Activated naive CD8-positive, alpha-beta T cell treated with anti-CD3 and anti-CD28 coated beads, Interleukin-2, amount 50 U/mL, for 24 hours (primary cell): ENCODE measurements at places on chromosomes 2 and 18.

DNA sequence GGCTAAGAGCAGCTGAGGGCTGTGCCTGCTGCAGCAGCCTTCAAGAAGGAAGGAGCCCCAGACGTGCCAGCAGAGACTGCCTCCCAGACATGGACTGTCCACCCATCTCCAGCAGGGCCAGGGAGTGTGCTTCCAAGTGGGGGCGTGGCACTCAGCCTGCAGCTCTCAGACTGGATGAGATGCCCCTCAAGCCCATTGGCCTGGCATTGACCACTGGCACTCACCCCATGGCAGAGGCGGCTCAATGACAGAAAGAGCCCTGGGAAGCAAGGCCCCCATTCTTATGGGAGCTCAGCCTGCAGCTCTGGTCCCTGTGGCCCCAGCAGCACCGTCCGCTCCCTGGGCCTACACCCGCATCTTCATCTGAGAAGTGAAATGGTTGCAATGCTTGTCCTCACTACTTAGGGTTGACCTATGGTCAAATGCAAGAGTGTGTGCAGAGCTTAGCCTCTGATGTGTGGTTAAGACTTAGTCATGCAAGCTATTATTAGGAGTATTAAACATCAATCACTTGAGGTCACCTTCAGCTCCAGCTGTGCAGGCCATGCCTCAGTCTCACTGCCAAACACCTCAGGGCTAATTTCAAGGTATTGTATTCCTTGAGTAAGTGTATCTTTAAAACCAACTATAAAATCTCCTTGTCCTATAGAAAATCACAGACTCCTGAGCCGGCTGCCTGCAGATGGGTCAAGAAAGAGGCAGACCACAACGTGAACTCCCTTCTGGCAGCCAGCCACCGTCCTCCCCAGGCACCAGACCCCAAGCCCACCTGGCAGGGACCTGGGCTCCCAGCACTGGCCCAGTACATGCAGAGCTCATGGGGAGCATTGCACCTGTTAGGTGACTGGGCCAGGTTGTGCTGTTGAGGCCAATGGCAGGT, 194.8 kb downstream of the NDUFA10 start:
- DNase-seq, result no peak

DNA sequence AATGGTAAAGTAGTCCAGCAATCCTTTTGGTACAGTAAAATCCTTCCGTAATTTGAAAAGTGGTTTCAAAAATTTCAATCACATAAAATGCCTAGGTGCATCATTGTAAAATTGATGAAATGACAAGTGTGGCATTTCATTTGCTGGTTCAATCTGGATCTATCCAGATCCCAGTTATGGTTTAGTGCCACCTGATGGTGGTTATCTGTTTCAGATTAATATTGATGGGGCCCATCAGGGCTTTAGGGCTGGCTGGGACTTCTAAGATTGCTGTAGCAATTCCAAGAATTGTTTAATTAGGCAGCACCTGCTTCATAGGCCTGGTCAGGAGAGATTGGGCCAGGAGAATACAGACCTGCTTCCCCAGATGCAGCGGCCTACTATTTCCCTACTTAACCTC, 55.5 kb upstream of the PIK3C3 start:
- no peak for DNase-seq

- no peak for DNase-seq
Observed at GRCh38 chr2:156505696-156506095, 69.5 kb downstream of the GPD2 start.

- no peak for DNase-seq
Observed at GRCh38 chr2:15841776-15842560, 98.4 kb upstream of the MYCN start.

DNA sequence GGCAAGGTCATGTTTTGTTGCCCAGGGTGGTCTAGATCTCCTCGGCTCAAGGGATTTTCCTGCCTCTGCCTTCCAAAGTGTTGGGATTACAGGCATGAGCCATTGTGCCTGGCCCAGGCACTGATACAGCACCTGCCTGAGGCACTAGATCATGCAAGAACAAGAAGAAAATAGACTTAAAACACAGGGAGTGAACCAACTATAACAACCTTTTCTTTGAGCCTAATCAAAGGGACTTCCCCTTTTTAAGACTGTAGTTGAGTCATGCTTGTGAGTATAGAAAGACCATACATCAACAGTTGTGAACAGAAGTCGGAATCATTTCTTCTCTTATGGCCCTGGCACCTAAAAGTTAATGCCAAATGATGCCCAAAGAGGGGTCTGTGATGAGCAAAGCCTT, 47.9 kb upstream of the MAPRE2 start:
- no peak for DNase-seq

- DNase-seq, result no peak
Observed at GRCh38 chr2:84231478-84231877, 227.6 kb downstream of the SUCLG1 start.

- DNase-seq, result peak; percentile 36
Observed at GRCh38 chr2:85854166-85854509, 34.7 kb downstream of the ST3GAL5 start.

GRCh38 chr2:30678410-30679137, 128.7 kb downstream of the CAPN13 start:
- no peak for DNase-seq

DNA sequence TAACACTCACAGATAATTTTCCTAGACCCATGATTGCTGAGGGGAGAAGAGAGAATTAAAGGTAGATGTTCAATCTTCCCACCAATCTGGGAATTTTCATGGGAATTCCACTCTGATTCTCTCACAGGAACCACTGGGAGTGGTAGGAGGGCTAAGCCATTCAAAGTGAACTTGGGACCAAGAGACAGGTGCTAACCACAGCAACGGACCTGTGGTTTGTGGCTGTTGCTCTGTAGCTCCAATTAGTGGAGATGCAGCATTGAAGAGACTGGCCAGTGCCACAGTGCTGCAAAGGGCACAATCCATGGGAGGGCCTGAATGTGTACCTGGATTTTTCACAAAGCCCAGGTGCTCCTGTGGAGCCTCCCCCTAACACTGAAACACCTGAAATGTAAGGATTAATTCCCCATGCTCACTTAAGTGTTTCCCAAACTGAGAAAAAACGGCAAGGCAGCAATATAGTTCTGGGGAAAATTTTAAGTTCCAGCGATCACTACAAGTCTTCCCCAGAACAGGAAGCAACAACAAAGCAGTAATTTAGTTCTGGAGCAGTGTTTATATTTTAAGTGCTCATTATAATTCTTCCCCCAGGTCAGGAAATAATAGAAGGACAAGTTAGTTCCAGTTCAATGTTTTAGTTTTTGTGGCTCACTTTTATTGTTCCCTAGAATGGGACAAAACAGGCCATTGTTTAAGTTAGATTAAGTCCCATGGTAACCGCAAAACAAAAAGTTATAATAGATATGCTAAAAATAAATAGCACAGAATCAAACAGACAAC, 1045.8 kb downstream of the CNTNAP5 start:
- DNase-seq, result no peak

GRCh38 chr18:50401888-50402287, 27.0 kb downstream of the SKA1 start:
- DNase-seq, result peak; percentile 34

- no peak for DNase-seq
Observed at GRCh38 chr18:58168221-58168620, 124.2 kb downstream of the NEDD4L start.

GRCh38 chr2:27025861-27026851, 6.6 kb upstream of the TMEM214 start:
- no peak for DNase-seq

DNA sequence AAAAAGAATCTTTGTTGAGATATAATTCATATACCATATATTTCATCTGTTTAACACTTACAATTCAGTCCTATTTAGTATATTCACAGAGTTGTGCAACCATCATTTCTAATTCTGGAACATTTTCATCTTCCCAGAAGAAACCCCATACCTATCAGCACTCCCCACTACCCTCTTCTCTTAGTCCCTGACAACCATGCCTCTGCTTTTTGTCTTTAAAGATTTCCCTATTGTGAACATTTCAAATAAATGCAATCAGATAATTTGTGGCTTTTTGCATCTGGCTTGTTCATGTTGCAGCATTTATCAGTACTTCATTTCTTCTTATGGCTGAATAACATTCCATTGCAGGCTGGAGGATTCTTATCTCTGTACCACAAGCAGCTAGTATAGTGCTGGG, 305.9 kb upstream of the MEX3C start:
- no peak for DNase-seq

GRCh38 chr2:146458585-146458984, 1386.2 kb upstream of the ACVR2A start:
- DNase-seq, result no peak

GRCh38 chr2:63663013-63663864, 74.5 kb downstream of the MDH1 start:
- no peak for DNase-seq

- DNase-seq, result no peak
Observed at GRCh38 chr2:127607399-127607908, 38.5 kb upstream of the GPR17 start.
